ENCODE measurements at places on chromosomes 1 and 21.

- no peak for DNase-seq
Observed at GRCh38 chr1:153805886-153806719, 30.9 kb downstream of the SLC27A3 start.

DNA sequence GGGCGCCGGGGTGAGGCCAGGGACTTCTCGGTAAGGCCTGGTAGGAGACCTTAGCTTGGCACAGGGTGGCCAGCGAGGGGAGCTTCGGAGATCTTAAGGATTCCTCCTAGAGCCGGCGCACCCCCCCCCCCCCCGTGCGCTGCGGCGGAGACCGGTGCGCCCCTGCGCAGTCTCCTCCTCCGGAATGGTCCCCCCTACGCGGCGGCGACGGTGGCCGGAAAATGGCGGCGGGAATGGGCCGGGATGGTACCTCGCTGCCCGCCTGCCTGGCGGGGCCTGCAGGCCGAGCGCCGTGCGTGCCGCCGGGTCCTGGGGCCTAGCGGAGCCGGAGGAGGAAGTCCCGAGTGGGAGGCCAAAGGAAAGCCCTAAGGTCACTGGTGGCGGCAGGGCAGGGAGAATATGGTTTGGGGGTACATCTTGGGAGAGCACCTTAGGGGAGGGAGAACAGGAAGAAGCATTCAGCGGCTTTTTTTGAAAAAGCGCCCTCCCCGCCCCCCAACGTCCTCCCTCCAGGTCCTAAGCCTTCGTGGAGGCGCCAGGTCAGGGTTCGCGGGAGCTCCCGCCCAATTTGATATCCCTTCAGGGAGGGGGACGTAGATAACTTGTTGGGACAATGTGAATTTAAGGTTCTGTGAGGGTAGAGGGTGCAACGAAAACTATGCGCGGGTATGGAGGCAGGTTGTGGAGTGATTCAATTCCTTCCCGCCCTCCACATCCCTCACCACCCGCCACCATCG, 429 bp downstream of the SRRM1 start:
- no peak for DNase-seq

DNA sequence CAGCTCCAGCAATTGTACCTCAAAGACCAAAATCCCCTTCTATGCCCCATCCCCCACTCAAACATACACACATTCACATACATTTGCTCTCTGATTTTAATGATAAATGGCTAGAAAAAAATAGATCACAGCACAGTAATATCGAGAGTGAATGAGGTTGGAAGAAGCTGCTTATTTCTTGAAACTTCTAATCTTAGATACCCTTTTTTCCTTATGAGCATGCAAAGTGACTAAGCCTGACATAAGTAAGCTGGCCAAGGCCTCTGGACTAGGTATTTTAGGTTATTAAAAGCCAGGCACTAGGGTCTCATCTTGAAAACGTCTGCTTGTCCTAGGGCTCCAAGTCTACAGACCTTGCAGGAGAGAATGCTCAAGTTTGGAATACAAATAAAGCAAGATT, 133.6 kb downstream of the TGFBR3 start:
- DNase-seq = no peak

DNA sequence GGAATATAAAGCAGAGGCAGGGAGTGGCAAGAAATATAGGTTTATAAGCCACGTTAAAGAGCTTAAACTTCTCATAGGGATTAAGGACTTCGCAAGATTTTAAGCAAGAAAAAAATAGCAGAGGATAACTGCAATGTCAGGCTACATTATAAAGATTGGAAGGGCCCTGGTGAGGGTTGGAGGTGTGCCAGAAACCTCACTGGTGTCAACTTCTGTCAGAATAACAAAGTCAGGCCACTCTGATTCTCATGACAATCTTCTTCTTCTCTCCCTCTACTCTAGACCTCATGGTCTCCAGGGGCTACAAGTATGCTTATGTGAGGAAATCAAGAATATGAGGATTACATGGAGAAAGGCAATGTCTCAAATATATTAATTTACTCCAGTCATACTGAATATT, 32.6 kb upstream of the FMO2 start:
- DNase-seq = no peak

GRCh38 chr1:100348549-100349144, 3.7 kb upstream of the CDC14A start:
- no peak for DNase-seq

- DNase-seq = no peak
Observed at GRCh38 chr1:17004466-17005364, 7.0 kb downstream of the ATP13A2 start.

DNA sequence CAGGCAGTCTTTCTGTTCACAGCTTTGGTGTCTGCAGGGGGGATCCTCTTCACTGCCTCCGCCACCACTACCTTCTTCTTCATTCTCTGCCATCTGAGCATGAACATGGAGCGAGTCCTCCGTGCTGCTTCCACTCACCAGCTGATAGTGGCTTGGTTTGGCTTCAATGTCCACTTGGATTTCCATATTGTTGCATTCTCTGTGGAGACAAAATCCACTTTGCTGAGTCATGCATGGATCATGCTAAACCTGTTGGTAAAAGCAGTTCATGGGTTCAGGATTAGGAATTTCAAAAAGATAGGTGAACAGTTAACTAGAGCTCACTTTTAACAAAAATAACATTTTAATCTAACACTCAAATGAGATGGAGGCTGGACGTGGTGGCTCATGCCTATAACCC, 27.5 kb downstream of the RNF19B start:
- no peak for DNase-seq

- DNase-seq = no peak
Observed at GRCh38 chr1:37631036-37631435, 3.7 kb downstream of the RSPO1 start.

Measured in left ventricle myocardium inferior (tissue), 1 donor.